Cerebellum (tissue), 4 donors: ENCODE measurements at places on chromosomes 4 and X. TPM values are rescaled to one million over a fixed set of nuclear protein-coding genes. Genes with fewer than 3 reads are reported as not detected.

COL25A1 gene
- total RNA-seq, result 21.9 TPM

GPRASP1 gene
- total RNA-seq, result 40.5 TPM

TNMD gene
- not detected for total RNA-seq

KIT gene
- total RNA-seq, result 43.4 TPM

DNA sequence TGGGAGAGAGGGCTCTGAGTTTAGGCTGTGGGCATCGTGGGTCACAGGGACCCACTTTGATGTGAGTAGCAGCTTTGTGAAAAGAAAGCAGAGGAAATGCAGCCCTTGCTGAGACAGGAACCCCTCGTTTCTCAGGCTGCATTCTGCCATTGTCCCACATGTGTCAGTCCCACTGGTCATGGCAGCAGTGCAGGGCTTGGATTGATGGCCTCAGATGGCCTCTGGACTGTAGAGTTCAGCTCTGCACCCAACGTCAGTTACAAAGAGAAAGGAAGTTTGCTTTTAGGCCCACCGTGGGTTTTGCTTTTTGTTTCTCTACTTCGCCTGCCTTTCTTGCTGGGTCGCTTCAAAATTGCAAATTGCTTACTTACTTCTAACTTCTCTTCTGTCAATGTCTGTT is 248.3 kb upstream of the KLF3 start:
- DNase-seq, result no peak

DNA sequence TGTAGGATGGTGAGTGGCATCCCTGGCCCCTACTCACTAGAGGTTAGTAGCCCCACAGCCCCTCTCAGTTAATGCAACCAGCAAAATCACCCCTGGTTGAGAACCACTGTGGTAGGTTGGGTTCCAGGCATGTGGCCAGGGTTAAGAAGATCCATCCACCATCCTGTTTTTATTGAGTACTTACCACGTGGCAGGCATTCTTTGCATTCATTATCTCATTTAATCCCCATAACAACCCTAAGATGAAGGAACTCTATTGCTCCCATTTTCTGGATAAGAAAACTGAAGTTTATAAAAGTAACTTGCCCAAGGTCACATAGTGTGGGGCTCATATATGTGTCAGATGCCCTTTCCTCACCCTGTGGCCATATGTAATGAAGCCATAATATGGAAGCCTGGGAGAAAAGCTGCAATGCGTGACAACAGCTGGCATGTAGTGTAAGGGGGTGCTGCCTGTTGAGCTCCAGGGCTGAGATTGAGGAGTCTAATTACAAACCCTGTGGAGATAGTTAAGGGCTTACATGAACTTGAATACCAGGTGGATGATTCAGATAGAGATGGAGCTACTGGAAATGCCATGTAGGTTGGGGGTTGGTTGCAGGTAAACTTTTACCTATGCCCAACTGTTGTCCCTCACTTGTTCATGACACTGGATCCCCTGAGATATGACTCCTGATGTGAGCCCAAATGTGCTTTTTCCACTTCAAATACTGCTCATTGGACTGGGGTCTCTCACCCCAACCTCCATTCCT is 100.2 kb upstream of the PGRMC2 start:
- DNase-seq, result no peak

- no peak for DNase-seq
Observed at GRCh38 chr4:10078481-10079233, 37.9 kb downstream of the WDR1 start.

DNA sequence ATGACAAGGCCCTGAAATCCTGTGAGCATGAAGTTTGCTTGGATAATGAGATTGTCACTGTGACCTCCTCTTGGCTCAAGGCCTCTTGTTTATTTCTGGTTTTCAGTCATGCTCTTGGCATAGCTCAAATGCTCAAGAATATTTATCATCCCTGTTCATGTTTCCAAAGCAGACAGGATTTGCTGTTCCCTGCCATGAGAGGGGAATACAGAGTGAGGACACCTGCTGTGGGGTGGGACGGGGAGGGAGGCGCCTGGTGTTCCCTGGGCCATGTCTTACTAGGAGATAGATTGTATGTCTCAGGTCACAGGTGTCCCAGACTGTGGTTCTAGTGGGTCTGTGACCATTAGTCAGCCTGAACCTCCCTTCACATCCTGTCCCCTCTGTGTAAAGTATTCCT is 34.9 kb upstream of the SH3RF1 start:
- no peak for DNase-seq

- DNase-seq, result no peak
Observed at GRCh38 chr4:958696-959337, 14.6 kb downstream of the DGKQ start.

GRCh38 chr4:114857831-114858230 is 255.6 kb downstream of the NDST4 start:
- no peak for DNase-seq

- DNase-seq, result no peak
Observed at GRCh38 chr4:74934016-74934831, 1.3 kb downstream of the PARM1 start.

GRCh38 chr4:16029886-16030285 is 53.9 kb downstream of the PROM1 start:
- DNase-seq, result no peak

DNA sequence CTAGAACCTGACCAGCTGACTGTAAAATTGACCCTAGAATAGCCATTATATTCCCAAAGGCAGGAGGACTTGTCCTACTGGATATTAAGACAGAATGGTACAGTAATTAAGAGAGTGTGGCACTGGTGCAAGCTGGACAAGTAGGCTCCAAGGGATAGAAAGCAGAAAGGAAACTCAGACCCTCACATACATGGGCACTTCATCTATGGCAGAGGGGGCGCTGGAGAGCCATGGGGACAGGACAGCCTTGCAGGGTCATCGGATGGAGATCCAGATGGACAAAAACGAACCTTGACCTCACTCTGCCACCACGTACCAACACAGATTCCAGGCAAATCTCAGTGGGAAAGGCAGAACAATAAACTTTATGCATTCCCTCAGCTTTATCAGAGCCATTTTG is 40.6 kb downstream of the GAB3 start:
- DNase-seq, result no peak

- DNase-seq, result no peak
Observed at GRCh38 chr4:183335369-183335940, 13.2 kb upstream of the CLDN24 start.

DNA sequence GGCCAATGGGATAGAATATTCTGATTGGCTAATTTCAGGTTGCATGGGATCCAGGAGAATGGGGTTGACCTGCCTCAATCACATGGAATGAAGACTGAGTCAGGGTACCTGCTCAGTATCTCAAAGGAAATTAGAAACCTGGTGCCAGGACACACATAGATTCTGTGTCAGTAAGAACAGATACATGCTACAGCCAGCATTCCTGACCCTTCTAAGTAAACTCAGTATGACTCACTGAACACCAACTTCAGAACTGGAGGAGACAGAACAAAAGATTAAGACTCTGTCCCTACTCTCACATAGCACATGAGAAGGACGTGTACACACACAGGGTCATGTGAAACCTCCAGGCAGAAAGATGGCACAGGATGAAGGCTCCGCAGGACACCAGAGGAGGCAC is 54.5 kb downstream of the FAM184B start:
- DNase-seq, result no peak

DNA sequence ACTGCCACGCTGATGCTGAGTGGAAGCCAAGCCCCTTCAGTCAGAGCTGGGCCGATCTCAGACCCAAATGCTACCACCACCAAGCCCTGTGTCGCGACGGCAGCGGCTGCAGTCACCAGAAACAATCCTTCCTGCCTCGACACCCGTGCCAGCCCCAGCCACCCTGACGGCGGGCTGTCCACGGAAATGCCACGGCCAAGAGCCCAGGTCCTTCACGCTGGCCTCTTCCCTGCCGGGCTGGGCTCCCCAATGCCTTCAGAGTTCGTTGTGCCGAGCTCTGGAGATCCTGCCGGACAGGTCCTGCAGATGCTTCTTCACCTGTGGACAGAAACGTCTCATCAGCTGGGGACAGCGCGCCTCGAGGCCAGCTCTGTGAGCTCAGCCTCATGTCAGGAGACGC is 19.5 kb downstream of the LRPAP1 start:
- no peak for DNase-seq

- no peak for DNase-seq
Observed at GRCh38 chr4:176981551-176981950, 188.8 kb upstream of the VEGFC start.

GRCh38 chr4:1618438-1618837 is 65.7 kb downstream of the FAM53A start:
- no peak for DNase-seq

- DNase-seq, result no peak
Observed at GRCh38 chr4:169682372-169683047, 62.1 kb downstream of the CLCN3 start.

GRCh38 chrX:71809886-71810285 is 46.7 kb downstream of the CXorf49B start:
- no peak for DNase-seq
